ENCODE measurements at places on chromosomes 2 and 18.

- no peak for DNase-seq
Observed at GRCh38 chr2:102698369-102699111, 63.3 kb upstream of the TMEM182 start.

DNA sequence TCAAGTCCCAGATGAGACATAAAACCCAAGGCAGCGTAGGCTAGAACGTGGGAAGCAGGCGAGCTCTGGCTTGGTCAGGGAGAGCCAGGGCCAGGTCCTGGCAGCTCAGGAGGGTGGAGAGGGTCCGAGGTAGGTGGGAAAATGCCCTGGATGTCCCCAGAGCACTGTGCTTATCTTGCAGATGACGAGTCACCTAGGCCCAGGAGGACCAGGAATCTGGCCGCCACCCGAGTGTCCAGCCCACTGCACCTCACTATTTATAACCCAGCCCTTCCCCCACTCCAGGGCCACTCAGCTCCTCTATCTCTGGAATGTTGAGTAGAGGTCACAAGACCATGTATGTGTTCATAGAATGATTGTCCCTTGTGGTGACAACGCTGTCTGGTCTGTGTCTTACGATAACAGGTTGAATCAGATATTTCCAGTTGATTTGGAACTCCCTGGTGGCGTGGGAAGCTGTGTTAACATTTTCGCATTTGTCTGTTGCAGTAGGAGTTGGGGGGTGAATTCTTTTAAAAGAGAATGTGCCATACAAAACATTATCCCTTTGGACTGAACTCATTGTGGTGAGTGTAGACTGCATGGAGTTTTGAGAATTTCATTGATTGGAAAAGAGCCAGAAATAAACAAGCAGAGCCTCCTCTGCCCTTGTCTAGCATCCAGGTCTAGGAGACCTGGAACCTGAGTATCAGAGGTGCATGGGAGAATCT is 47.5 kb downstream of the EMILIN2 start:
- DNase-seq: no peak

DNA sequence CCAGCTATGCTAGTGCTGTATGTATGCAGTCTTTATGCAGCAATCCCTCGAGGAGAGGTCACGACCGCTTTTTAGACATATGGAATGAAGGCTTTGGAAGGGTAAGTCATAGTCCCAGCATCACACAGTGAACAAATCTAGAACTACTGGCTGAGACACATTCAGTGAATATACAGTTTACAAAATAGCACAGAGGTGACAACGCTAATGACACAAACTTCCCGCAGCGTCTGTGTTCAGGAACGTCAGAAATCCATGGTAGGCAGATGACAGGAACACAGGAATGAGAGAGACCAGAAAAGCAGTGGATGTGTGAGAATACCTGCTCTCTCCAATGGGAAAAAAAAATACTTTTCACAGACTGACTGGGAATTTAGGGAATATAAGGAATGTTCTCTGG is 29.6 kb downstream of the CABYR start:
- DNase-seq: no peak

- no peak for DNase-seq
Observed at GRCh38 chr18:63342206-63342605, 22.6 kb upstream of the BCL2 start.
